Stimulated activated CD4-positive, alpha-beta T cell treated with anti-CD3 and anti-CD28 coated beads, Interleukin-12 subunit alpha, Interleukin-12 subunit beta, amount 100 ng/mL, for 4 hours (primary cell): ENCODE measurements at places on chromosomes 4 and X.

- peak; percentile 2 for DNase-seq
Measured at GRCh38 chrX:132737743-132738142, 220.7 kb downstream of the HS6ST2 start.

DNA sequence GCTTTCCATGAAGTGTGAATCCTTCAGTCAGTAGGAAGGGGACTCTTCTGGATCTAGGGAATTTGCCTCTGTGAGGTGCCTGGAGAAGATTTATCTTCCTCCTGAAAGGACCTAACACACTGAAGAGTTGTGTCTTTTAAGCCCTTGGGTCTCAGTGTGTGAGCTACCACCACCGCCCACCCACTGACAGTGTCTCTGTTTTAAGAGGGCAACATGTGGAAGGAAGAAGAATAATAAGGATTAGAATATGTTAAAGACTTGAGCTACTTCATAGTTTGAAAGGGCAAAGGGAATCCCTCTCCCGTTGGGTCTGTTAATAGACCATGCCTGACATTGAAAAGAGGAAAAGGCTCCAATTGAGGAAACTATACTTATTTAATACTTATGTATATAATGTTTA lies 64.3 kb upstream of the TLR2 start:
- no peak for DNase-seq

DNA sequence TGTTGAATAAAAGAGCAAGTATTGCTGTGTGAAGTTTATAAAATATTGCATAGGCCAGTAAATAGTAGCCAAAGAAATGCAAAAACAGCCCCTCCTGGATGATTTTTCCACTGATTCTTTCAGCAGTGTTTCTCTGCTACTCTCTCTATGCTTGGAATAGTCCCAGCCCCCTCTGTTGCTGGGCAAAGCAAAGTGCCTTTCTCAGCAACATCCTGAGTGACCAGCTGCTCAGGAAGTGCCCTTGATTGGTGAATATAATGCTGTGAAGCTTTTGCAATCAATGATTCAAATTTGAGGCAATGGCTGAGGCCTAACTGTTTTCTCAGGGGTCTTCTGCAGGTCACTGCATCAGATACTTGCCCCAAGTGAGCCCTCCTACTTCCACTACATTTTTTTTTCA lies 656.7 kb downstream of the ZNF674 start:
- no peak for DNase-seq

- no peak for DNase-seq
Measured at GRCh38 chr4:94588896-94589693, 137.4 kb downstream of the PDLIM5 start.

- DNase-seq, result peak; percentile 42
Measured at GRCh38 chr4:108031427-108032083, 41.9 kb downstream of the HADH start.

- DNase-seq, result no peak
Measured at GRCh38 chr4:76902233-76902890, 4.4 kb upstream of the SOWAHB start.

- no peak for DNase-seq
Measured at GRCh38 chr4:8594097-8595038, 1.8 kb downstream of the CPZ start.

DNA sequence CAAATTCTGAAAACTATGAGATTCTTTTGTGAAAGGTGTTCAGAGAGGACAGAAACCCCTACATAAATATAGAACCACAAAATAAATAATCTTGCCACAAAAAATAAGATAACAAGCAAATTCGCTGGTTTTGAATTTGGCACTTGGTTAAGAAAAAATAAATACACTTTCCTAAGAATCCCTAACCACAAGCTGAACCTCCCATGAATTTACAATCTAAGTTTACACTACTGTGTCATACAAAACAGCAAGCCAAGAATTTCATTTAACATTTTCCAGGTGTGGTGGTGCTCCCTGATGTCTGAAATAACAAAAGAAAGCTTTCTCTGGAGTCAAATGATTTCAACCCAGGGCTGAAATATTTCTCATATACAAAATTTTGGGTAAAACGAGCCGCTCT lies 121.0 kb downstream of the KCNIP4 start:
- DNase-seq, result no peak

- DNase-seq, result no peak
Measured at GRCh38 chr4:2363951-2364653, 54.3 kb downstream of the ZFYVE28 start.

- DNase-seq, result no peak
Measured at GRCh38 chrX:80181079-80181478, 166.5 kb downstream of the TBX22 start.
